LoVo (cell line): ENCODE measurements at places on chromosomes 3 and 15.

DNA sequence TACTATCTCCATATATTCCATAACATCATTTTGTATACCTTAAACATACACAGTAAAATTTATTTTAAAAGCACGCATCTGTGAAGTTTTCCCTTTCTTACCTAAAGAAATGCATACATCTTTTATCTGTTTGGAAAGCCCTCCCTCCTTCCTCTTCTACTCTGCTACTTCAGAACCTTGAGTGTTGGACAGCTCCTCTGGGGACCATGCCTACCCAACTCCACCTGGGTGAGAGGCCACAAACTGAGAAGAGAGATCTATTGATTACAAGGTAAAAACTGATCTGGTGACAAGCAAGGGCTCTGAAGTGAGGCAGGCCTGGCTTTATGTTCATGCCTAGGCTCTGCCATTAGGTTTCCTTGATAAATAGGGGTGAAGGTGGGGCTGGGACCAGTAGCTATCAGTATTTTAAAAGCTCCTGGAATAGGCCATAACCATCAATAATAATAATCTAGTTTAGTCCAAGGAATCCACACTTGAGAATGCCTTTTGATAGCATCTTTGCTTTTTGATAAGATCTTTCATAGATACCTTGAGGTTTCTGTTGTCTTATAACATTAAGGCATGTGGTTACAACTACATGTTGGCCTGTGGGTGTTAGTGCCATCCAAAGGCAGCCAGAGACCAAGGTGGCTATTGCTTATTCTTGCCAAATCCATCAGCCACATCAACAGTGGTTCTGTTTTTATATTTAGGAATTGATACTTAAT is 148.8 kb downstream of the KCNMB2 start:
- no peak for DNase-seq

DNA sequence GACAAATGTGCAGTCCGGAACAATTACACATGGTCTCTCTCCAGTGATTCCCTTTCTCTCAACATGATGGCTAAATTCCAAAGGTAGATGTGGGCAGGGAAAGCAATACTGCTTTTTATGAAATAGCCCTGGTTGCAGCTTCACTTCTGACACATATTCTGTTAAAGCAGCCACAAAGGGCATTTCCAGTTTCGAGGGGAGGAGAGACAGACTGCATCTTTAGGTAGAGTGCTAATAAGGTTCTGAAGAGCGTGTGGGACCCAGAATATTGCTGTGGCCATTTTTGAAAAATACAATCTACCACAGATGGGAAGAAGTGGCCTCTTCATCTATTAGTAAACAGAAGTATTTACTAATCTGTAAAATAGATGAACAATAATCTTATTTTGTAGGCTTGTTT is 139.3 kb upstream of the PEX5L start:
- no peak for DNase-seq

GRCh38 chr15:60784483-60785254 is 305.7 kb upstream of the ICE2 start:
- no peak for DNase-seq

GRCh38 chr3:59820352-59820934 is 770.6 kb upstream of the CFAP20DC start:
- DNase-seq = no peak

GRCh38 chr3:99578339-99578970 is 59.9 kb upstream of the COL8A1 start:
- no peak for DNase-seq

DNA sequence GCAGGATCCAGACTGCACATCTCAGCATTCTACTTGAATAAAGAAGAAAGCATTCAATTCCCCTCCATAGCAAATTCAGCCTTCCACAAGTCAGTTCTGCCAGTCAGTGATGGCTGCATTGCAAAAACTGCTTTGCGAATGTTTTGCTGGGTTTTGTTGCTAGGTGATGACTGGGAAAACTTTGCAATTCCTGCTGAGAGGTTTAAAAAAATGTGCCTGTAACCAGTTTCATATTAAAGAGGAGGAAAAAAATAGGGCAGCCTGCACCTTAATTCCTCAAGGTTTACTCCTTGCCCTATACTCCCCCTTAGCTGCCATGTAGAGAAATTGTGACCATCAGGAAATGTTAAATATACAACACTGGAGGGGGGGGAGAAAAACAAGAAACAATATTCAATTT is 225.6 kb upstream of the ATP11B start:
- DNase-seq = no peak

DNA sequence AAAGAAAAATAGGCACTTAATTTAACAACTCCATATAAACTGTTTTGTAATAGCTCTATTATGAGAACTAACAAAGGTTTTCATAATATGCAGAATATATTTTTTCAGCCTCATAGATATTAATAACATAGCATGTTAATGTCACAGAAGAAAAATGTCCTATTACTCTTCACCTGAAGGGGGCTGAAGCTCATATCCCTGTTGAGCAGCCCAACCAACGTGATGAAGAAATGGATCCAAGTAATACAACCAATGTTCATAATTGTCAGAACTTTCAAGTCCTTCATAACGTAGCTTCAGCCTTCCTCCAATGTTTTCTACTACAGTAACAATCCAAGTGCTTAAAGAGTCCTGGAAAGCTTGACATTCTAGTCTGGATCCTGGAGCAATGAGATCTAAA is 34.5 kb upstream of the STIMATE start:
- no peak for DNase-seq

DNA sequence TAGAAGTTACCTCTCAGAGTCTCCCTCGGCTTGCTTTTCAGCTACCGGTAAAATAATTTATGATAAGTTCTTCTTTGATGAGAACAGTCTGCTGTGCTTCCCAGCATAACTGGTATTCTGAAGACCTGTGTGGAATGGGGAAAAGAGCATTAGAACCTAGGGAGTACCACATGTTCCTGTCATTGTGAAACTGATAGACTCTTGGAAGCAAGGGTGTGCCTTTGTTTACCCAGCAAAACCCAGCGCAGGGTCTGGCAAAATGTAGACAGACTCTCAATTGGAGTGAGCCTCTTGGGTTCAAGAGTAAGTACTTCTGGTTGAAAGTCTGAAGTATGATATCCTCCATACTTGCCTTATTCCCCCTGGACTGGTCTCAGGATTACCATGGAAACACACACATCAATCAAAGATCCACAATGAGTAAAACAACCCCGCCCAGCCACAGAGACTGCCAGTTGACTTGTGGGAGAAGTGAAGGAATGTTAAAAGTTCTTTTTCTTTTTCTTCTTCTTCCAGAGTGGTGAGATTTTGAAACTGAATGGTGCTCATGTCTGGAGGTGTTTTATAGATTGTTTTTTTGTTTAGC is 652.4 kb upstream of the NAALADL2 start:
- DNase-seq = no peak

- no peak for DNase-seq
These were observed 37.2 kb upstream of the TM4SF1 start for GRCh38 chr3:149414557-149415231.

GRCh38 chr3:13141991-13142412 is 68.8 kb upstream of the IQSEC1 start:
- peak; percentile 23 for DNase-seq

- no peak for DNase-seq
These were observed 477.7 kb upstream of the ZNF385D start for GRCh38 chr3:22228705-22229104.

GRCh38 chr15:78866803-78867202 is 5.9 kb upstream of the MORF4L1 start:
- DNase-seq = no peak

DNA sequence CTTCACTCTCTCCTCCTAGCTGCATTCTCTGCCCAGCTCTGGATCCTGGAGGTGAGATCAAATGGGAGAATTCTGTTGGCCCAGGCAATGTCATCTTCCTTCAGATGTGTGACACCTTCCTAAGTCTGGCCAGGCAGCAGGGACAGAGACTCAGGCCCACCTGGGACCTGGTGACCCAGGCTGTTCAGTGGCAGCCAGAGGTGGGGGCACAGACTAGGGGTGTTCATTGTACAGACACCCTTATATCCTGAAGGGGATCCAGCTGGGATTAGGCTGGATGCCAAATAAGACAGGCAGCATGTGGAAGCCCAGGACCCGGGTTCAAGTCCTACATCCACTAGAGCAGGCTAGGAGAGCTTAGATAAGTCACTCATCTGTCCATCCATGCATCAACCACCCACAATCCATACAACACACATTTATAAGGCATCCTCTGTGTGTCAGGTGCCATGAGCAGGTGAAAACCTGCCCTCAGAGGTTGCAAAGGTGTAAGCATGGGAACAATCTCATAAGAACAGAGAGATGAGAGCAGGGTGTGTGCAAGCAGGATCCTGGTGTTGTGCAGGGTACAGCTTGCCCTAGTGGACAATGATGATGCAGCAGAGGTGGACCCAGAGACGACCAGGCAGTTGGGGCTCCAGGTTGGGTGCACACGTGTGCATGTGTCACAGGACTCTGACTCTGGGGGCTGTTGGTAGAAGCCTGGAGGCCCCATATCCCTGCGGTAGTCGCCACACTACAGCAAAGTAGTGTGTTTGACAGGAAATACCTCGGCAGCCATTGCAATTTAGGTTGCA is 18.3 kb upstream of the RPL29 start:
- no peak for DNase-seq
